Breast epithelium (tissue), 4 donors: ENCODE measurements at places on chromosomes 7 and 10. TPM values are rescaled to one million over a fixed set of nuclear protein-coding genes. Genes with fewer than 3 reads are reported as not detected.

The PLAC9 gene
- 7.5 TPM for total RNA-seq

GRCh38 chr7:130398526-130399090 is 18.3 kb downstream of the CPA1 start:
- DNase-seq = no peak

- no peak for DNase-seq
These were observed 16.5 kb upstream of the ITGB8 start for GRCh38 chr7:20314198-20314597.

DNA sequence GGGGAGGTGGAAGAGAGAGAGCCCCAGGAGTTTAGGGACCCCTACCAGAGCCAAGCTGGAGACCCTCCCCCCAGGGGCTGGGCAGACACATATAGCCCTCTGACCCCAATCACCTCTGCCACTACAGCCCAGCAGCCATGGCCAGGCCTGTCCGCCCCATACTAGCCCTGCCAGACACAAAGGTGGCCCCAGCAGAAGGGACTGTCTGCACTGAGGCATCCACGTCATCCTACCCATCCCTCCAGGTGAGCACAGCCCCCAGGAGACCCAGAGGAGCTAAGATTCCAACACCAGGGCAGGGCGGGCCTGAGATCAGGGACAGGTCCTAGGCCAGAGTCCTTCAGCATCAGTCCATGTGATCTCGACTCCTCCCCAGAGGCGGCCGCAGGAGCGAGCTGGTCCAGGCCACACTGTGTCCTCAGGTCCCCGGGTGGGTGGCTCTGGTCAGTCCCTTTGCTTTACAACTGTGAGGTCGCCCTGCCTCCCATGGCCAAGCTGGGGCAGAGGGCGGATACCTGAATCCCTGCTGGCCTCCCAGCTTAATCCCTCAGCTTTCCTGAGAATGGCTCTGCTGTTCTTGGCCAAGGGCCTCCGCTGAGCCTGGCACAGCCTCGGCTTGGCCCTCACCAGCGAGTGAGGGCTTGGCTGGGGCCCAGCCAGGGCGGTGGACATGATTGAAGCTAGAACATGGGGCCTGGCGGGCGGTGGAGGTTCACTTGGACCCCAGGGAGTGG is 14.3 kb upstream of the ELN start:
- DNase-seq = no peak

DNA sequence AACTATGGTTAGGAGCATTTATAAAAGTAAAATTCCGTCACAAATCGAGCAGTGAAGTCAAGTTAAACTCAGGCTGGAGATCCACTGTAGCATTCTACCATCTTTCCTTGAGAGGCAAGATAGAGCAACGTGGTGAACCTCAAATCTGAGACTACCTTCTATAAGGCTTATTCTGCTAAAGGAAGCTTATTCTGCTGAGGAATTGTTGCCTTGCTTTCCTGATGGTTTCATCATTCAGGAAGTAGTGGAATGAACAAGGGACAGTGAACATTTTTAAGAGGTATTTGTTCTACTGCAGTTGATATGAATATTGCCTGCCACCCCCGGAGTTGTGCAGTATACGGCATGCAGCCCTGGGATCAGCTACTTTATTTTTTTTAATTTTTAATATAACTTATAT is 170.8 kb downstream of the VPS50 start:
- no peak for DNase-seq
